CD4-positive, alpha-beta T cell treated with Interleukin-2 at 100 ng/mL for 4 hours (primary cell): ENCODE measurements at places on chromosomes 16 and 17.

DNA sequence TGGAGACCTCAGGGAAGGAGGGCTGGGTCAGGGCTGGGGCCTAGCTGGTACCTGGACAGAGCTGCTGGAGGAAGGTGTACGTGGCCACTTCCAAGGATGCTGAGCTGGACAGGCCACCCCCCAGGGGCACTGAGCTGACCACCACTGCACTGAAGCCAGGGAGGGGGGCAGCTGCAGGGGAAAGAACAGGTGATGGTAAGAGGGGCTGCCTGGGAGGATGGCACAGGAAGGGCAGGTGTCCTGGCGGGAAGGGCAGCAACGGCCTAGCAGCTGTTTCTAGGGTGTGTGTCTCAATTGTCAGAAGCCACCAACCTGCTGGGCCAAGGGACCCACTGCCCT lies 1.8 kb downstream of the GALK1 start:
- no peak for DNase-seq

GRCh38 chr16:12271006-12271405 lies 294.5 kb downstream of the SNX29 start:
- no peak for DNase-seq

DNA sequence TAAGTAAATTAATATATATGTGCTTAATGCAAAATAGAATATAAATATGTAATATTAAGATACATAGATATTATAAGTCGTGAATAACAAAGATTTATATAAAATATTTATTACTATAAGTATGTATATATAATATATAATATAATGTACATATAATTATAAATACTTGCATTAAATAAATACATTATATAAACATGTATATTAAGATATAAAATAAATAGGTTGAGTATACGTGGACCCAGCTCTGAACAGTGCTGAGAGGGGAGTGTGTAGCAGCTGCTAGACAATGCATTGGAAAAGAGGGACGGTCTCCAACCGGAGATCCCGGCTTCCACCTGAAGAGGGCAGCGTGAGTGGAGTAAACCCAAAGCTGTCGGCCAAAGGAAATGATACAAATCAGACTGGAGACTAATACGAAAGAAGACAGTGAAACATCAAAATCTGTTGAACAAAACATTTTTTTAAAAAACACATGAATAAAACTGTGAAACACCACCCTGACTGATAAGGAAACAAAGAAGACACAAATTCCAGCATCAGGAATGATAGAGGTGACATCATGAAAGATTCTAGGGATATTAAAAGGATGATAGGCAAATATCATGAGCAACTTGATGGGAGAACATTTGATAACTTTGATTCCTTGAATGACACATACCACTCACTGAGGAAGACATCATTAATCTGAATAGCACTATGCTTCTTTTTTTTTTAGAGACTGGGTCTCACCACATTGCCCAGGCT lies 125.4 kb upstream of the CHMP6 start:
- peak; percentile 76 for DNase-seq

- DNase-seq = no peak
Measured at GRCh38 chr16:82699260-82699659, 72.5 kb downstream of the CDH13 start.
